ENCODE measurements at places on chromosomes 11 and 22.
A peak's percentile ranks its signal among the peaks of the same experiment; 100 is the strongest.

DNA sequence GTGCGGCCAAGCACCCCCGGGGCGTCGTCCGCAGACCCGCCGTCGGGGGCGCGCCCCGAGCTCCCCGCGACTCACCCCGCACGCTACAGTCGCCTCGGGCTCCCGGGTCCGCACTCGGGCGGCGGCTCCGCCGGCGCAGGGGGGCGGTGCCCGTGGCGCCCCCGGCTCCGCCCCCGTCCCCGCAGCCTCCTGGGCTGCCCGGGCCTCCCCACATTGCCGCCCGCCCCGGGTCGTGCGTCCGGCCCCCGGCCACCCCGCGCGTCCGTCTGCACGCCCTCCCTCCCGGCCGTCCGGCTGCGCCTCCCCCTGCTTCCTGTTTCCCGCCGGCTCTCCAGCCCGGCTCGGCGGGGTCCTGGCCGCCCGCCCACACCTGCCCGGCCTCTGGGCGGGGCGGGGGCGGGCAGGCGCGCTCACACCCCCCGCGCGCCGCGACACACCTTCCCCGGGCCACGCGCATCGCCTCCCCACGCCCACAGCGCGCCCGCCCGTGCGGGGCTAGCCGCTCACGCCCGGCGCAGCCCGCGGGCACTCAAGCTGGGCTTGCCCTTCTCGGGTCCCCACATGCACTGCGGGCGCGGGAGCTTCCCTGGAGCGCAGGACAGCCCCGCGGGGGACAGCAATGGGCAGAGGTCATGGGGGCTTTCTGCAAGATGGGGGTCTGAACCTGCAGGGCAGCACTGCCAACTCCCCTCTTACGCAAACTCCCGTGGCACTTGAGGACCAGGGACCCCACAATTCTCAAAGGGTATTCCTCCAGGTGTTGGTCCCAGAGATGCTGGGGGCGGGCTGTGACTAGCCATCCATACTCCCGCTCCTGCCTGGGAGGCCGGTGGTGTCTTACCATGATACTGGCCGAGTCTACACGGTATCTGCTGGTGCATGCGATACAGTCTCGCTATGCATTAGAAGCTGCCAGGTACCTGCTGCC lies at the start of gene CARD10:
TSS of gene CARD10 (minus strand) at position 148 of the 928 bp plus-strand sequence. CDS start 215 bp downstream, outside the sequence.
- DNase-seq, result no peak

- no peak for DNase-seq
Observed at GRCh38 chr11:87374038-87374807, 336.5 kb downstream of the TMEM135 start.

DNA sequence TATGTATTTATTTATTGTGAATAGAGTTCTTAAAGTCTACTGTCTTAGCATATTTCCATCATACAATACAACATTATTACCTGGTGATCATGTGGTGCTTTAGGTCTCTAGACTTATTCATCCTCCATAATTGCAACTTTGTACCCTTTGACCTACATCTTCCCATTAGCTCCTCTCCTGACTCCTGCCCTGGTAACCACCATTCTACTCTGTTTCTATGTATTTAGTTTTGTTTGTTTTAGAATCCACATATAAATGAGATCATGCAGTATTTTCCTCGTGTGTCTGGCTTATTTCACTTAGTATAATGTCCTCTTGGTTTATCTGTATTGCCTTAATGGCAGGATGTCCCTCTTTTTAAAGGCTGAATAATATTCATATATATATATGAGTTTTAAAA lies 22.7 kb downstream of the NCAM1 start:
- no peak for DNase-seq

GRCh38 chr22:26124991-26125725 lies 44.1 kb upstream of the SEZ6L start:
- DNase-seq, result no peak

GRCh38 chr22:19086896-19087295 lies 35.3 kb downstream of the DGCR2 start:
- no peak for DNase-seq

- peak; percentile 96 for DNase-seq
Observed at GRCh38 chr11:69044111-69045013, 4.4 kb upstream of the TPCN2 start.

GRCh38 chr22:30824711-30825110 lies 130.0 kb downstream of the OSBP2 start:
- DNase-seq, result no peak

GRCh38 chr11:2675540-2675939 lies 24.3 kb downstream of the KCNQ1OT1 start:
- no peak for DNase-seq

- no peak for DNase-seq
Observed at GRCh38 chr11:19929655-19930054, 217.0 kb downstream of the NAV2 start.

- no peak for DNase-seq
Observed at GRCh38 chr11:134474942-134475341, 62.9 kb upstream of the B3GAT1 start.

DNA sequence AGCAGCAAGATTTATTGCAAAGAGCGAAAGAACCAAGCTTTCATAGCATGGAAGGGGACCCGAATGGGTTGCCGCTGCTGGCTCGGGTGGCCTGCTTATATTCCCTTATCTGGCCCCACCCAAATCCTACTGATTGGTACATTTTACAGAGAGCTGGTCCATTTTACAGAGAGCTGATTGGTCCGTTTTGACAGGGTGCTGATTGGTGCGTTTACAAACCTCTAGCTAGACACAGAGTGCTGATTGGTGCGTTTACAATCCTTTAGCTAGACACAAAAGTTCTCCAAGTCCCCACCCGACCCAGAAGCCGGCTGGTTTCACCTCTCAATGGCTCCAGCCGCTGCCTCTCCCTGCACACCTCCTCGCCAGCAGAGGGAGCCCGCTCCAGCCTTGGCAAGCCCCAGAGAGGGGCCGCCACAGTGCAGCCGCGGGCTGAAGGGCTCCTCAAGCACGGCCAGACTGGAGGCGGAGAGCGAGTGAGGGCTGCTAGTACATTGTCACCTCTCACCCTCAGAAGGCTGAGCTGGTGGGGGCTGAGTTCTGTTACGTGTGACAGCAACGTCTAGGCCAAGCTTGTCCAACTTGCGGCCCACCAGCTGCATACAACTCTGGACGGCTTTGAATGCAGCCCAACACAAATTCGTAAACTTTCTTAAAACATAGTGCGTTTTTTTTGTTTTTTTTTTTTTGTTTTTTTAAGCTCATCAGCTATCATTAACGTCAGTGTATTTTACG lies 8.7 kb downstream of the PTH start:
- DNase-seq, result no peak

DNA sequence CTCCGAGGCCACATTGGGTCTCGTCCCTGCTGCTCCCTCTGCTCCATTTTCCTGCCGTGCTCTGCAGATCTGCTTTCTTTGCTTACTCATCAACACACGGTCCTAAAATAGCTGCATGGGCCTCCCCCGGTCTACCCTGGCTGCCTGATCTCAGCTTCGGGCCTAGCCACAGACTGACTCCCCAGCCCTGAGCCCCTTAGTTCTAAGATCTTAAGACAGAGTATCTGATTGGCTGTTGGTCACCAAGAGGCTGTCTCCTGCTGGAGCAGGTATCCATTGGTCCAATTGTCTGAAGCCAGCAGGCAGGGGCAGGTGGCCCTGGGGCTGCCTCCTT lies 53.7 kb upstream of the NECTIN1 start:
- DNase-seq, result no peak

- DNase-seq, result no peak
Observed at GRCh38 chr11:64803846-64804345, 882 bp upstream of the MAP4K2 start.

DNA sequence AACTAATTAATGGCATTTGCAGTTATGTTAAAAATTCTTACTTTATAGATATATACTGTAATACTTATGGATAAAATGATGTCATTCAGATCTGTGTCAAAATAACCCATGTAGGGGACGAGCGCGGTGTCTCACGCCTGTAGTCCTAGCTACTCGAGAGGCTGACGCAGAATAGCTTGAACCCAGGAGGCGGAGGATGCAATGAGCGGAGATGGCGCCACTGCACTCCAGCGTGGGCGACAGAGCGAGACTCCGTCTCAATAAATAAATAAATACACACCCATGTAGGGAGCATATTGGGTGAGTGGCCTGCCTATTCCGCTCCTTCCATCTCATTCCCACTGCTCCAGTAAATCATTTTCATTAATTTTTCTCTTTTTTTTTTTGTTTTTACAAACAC lies 7.1 kb downstream of the SNU13 start:
- peak; percentile 22 for DNase-seq

- no peak for DNase-seq
Observed at GRCh38 chr11:803770-804598, 1.0 kb downstream of the PIDD1 start.

DNA sequence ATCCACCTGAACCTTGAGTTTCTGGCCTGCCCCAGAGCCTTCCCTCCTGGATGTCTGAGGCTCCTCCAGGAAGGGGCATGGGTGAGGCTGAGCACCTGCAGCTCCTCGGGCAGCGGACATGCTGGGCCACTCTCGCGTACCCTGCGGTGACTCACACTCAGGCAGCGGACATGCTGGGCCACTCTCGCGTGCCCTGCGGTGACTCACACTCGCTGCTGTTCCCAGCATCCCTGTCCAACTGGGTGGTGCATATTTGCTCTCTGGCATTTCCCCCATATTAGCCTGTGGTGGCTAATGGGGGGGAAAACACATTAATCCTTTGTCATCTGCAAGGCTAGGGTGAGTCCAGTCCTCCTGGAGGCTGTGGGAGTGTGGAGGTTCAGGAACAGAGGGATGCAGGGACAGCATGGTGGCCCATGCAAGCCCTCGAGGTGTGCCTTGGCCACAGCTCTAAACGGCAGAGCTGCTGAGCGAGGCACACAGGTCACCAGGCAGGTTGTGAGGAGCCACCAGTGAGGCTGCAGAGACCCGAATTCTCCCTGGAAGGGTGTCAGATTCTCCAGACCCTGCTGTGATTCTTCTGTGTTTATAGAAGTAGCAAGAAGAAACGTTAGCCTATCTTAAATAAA lies 728.1 kb downstream of the BRD1 start:
- peak; percentile 88 for DNase-seq

- DNase-seq, result no peak
Observed at GRCh38 chr22:37132773-37133172, 16.9 kb downstream of the IL2RB start.

DNA sequence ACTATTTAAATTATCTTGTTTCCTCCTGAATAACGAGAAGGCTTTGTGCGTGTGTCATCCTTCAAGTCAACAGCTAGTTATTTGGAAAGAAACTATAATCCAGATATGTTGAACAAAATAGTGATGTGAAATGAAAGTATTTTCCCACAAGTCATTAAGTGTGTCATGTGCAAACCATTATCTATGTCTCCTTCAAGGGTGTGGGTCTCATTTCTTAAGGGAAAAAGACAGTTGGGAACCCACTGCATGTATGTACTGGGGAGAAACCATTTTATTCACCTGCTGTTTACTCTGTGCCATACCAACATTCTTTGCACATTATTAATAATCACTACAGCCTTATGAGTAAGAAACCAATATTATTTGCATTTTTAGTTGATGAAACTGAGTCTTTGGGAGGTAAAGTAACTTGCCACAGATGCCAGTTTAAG lies 145.3 kb upstream of the CTSC start:
- DNase-seq, result no peak

DNA sequence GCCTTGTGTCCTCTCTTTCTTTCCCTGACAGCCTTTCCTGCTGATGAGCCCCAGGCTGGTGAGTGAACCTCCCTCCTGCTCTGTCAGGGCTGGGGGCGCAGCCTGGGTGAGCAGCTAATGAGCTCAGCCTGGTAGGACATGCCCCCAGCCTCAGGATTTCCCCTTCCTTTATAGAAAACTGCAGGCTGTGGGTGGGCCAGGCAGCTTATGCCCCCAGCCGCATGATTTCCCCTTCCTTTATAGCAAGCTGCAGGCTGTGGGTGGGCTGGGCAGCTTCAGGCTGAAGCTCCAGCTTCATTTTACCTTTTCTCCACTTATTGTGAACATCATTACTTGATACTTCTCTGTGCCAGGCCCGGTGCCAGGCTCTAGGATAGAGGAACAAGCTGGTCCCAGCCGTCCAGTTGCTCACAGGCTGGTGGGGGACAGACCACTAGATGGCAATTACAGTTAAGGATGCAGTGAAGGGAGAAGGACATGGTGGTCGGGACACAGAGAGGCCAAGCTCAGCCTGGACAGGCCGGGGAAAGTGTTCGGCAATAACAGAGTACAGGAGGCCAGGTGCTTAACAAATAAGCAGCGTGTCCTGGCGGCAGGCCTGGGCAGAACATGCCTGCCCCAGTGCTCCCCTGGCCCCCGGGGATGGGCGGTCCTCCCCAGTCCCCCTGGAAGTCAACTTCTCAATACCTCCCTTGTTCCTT lies 5.3 kb downstream of the LGALS12 start:
- DNase-seq, result no peak

DNA sequence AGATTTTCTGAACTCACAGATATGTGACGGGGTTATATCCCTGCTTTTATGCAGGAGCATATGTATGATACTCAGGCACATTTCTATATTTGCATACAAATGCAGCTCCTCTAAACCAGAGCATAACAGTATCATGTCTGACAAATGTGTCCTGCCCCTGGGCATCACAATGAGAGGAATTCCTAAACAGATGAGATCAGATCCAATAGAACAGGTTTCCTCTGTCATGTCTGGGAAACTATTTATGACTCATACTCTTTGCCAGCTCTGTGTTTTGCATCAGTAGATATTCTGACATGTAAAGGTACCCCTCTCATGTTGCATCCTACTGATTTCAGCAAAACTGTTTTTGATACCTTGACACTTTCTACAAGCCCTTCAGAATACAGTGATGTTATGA lies 29.4 kb downstream of the SYT9 start:
- DNase-seq, result peak; percentile 69

GRCh38 chr11:1782031-1782590 lies 18.4 kb upstream of the CTSD start:
- no peak for DNase-seq

DNA sequence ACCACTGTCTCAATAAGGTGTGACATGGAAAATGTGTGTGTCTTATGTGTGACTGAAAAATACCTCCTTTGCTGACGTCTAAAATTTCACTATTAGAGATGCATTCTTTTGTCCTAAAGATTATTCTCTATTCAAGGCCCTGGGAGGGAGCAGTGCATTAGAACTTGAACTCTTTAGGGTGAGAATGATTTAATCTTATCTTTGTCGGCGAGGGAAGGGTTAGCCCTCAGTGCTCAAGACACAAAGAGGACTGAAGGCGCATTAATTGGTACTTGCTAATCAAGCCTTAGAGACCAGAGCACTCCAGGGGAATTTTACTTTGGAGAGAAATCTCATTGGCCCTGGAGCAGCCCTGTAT lies 29.8 kb upstream of the PLET1 start:
- DNase-seq, result no peak

DNA sequence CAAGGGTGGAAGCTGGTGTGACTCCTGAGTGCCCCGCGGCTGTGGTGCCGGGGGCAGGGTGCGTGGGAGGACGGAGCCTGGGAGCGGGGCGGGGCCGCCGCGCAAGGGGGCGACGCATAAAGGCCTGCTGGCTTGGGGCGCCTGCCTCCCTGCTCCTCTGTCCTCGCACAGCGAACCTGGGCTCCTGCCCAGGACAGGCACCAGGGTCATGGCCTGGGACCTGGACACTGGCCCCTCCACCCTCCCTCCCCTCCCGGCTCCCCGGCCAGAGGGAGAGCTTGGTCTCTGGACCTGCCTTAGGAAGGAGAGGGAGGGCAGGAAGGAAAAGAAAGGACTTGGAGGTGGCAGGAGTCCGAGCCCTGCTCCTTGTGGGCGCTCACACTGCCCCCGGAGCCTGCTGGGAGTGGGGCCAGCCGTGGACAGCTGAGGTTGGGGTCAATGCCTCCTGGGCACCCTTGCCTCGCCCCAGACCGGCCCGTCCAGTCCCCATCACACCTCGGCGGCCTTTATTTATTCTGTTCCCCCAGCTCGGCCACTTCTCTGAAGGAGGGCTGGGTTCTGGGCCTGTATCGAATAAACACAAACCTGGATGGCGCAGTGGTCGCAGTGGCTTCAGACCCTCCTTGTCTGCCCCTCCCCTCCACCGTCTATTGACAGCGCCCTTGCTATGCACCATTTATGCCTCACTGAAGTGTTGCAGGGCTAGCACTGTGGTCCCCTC lies 8.7 kb downstream of the SLC16A8 start:
- no peak for DNase-seq
